ENCODE measurements at places on chromosomes 2 and 18.

DNA sequence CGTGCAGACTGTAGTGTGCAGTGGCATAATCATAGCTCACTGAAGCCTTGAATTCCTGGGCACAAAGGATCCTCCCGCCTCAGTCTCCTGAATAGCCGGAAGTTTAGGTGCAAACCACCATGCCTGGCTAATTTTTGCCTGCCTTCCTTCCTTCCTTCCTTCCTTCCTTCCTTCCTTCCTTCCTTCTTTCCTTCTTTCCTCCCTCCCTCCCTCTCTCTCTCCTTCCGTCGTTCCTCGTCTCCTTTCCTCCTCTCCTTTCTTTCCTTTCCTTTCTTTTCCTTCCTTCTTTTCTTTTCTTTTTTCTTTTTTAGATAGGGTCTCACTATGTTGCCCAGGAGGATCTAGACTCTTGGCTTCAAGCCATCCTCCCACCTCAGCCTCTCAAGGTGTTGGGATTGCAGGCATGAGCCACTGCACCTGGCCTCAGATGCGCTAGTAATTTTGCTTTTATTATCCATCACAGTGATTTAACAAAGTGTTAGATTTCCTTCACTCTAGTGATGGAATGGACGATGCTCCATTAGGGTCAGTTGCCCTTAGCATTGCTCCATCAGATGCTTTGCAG lies 6.6 kb upstream of the ANKRD29 start:
- no peak for DNase-seq

DNA sequence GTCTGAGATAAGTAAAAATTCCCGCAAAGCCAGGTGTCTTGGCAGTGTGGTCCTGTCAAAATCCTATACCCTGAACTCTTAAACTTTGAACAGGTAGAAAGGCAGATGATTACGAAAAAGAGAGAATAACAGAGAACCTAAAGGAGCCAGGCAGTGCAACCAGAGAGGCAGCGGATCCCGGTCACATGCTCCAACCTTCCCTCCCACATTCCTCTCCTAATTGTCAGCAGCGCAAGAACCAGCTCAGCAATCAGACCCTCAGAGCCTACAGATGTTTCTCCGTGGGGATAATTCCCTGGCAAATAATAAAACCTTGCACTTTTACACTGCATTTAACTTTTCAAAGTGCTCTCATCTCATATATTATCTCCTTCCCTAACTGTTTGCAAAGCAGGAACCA lies 124.8 kb downstream of the EPHA4 start:
- no peak for DNase-seq

GRCh38 chr18:50720325-50720674 lies 99.5 kb downstream of the MRO start:
- no peak for DNase-seq

- DNase-seq, result no peak
Measured at GRCh38 chr2:145764631-145765030, 1244.7 kb upstream of the ZEB2 start.

- DNase-seq, result no peak
Measured at GRCh38 chr2:240970816-240971215, 27.6 kb upstream of the SNED1 start.

DNA sequence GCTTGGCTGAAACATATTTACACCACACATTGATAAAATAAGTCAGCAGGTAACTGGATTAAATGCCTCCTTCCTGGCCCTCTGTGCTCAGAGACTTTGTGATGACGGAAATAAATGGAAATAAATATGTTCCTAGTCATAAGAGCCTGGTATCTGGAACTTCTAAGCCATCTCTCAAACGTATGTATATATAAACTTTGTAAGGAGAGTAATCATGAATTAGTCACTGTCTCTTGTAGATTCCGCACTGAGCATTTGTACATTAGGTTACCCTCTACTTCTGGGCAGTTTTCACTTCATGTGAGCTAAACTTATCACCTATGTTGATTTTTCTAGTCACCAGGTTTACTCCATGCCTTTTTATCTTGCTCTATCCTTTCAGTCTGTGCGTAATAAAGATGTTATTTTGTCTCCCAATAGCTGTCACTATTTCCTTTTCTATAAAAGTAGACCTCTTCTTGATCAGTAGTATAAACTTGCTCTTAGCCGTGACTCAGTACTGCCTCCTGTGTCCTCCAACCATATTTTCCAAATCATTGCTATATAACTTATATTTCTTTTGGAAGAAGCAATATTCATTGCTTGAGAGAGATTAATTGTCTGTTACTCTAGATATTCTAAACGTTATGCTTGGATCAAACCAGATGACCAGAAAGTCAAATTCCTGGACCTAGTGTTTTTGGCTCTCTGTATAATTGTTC lies 53.2 kb downstream of the FEZ2 start:
- DNase-seq, result no peak

DNA sequence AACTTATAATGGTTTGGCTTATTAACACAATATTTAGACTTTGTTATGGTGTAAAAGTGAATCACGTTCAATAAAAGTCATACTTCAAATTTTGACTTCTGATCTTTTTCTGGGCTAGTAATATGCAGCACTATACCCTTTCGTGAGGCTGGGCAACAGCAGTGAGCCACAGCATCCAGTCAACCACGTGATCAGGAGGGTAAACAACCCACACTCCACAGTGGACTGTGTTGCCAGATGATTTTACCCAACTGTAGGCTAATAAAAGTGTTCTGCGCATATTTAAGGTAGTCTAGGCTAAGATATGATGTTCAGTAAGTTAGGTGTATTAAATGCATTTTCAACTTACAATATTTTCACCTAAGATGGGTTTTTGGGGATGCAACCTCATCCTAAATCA lies 148.6 kb downstream of the ZNF385B start:
- DNase-seq, result no peak

- no peak for DNase-seq
Measured at GRCh38 chr2:25421820-25422411, 80.2 kb upstream of the DNMT3A start.

DNA sequence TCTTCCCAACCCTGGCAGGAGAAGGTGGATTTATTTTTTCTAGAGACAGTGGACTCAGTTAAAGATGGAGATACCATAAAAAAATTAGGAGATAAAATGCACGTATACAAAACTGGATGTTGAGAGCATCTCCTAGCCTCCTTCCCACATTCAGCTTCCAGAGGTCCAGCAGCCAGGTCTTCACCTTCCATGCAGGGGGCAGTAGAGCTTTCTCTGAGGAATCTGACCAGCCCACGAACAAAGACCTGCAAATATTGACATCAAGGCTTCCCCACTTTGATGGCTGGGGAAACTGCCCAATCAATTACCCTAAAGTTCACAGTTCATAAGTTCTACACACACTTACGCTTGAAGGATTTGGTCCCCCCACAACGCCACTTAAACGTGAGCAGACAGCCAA lies 24.5 kb downstream of the AQP4 start:
- DNase-seq, result no peak

DNA sequence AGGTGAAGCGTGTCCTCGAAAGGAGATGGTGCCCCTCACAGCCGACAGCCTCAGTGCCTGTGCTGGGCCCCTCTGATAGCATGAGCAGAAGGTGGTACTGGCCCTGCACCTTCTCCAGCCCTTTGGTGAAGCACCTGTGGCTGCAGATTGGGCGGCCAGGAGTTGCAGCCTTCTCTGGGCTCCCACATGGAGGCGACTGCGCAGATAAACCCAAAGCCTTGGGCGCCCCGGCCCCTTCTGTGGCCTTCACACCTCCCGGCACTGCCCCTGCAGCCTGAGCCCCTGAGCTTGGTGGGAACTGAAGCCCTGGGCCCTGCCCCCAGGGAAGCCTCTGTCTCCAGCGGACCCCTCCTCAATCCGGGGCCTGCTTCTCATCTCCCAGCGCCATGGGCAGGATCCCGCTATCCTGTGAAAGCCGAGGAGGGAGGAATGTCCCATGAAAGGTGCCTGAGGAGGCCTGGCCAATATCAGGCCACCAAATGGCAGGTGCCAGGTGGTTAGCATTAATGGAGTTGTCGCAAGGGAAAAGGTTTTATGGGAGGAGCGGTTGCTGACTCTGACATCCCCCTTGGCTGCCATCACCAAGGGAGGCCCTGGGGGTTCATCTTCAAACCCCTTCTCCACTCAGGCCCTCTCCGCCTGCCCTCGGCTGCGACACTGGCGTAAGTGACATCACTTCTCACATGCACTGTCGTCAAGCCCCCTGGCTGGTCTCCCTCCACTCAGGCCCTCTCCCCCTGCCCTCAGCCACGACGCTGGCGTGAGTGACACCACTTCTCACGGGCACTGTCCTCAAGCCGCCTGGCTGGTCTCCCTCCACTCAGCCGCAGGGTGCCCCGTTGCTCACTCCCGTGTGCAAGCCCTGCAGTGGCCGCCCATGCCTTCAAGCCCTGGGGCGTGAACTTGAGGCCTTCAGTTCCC lies 62.4 kb downstream of the DDX1 start:
- DNase-seq, result no peak

DNA sequence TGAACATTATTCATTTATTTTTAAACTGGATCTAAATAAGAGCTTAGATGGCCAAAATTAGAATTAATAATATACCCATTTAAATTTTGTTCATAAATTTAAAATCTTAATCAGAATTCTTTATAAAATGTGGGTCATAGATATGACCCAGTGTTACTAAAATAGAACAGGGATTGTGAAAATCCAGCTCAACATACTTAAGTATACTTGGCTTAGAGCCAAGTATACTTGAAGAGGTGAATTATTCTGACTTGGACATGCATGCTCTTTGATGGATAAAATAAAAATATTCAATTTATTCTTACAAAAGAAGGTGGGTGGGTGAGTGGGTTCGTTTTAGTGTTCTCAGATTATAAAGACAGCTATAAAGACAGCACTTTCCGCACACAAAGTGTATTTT lies 70.7 kb downstream of the SPOPL start:
- no peak for DNase-seq

GRCh38 chr18:77249569-77250500 lies at the start of gene GALR1:
GALR1 (plus strand) TSS chr18:77249848; CDS start chr18:77250549, 701 bp downstream.
- no peak for DNase-seq

- DNase-seq, result no peak
Measured at GRCh38 chr2:197135806-197136205, 174.8 kb downstream of the ANKRD44 start.

GRCh38 chr2:65548064-65548463 lies 115.7 kb upstream of the SPRED2 start:
- DNase-seq, result no peak

DNA sequence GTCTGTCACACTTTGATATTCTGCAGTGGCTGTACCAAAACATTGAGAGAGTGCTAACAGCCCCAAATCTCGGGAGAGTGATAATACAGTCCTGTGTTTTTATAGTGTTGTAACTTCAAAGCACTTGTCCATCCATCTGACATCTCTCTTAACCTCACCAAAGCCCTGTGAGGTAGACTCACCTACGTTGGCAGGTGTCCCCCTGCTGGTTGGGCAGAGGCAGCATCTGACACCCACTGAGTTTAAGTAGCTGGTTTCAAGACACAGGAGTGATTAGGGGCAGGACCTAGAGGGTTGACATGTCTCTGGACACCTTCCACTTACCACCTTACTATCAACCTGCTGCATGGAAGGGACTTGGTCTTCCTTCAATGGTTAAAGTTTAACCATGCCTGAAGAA lies 22.9 kb downstream of the COLEC12 start:
- DNase-seq, result no peak

DNA sequence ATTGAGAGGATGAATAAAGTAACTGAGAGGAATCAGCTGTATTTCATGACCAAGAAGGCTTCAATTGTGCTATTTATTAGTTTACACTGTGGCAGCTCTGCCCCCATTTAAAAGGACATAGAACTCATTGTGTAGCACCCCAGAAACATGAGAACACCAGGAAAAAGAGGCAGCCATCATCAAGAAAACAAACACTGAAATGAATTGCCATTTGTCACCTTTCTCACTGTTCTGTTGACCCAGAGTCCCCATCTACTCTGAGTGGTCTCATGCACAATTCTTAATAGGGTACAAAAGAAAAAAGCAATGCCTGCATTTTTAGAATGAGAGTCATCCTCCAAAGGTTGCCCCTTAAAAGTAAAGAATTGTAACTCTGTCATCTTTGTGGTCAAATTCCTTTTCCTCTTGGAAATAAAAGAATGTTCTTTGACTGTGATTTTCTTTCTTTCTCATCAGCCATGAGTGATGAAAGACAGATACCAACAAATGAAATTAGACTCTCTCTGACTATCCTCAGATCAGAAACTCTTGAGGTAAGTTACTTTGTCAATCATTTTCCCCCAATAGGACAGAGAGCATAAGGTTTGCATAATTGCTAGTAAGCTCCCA lies 1941.9 kb upstream of the PIK3C3 start:
- no peak for DNase-seq

- no peak for DNase-seq
Measured at GRCh38 chr2:43269074-43269572, 42.7 kb upstream of the ZFP36L2 start.

DNA sequence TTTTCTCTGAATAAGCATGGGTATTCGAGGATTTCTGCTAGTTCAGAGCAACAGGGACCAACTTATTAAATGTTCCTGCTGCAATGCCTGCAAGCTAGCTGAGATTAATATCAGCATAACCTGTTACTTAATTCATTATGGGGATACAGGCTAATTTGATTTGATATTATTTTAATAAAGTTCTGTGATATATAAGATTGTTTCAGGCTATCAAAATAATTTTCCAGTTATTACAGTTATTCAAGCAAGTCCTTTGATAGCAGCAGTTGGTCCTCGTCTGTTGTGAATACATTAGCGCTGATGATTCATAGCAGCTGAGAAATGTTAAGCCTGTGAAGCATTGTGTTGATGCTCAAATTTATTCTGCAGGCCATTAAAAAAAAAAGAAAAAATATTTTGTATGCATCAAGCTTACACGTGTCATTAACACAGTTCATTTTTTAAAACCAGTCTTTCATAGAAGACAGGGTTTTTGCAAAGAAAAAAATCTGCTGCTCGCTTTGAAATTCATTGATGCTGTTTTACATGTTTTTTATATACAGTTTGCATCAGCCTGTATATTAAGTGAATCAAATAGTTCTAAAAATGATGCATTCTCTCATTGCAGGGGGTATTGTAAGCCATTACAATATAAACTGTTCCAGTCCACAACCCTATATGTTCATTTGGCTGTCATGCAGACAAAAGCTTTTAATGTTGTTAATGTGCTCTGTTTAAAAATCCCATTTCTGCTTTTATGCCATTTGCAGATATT lies 482.5 kb downstream of the BCL11A start:
- DNase-seq, result no peak

DNA sequence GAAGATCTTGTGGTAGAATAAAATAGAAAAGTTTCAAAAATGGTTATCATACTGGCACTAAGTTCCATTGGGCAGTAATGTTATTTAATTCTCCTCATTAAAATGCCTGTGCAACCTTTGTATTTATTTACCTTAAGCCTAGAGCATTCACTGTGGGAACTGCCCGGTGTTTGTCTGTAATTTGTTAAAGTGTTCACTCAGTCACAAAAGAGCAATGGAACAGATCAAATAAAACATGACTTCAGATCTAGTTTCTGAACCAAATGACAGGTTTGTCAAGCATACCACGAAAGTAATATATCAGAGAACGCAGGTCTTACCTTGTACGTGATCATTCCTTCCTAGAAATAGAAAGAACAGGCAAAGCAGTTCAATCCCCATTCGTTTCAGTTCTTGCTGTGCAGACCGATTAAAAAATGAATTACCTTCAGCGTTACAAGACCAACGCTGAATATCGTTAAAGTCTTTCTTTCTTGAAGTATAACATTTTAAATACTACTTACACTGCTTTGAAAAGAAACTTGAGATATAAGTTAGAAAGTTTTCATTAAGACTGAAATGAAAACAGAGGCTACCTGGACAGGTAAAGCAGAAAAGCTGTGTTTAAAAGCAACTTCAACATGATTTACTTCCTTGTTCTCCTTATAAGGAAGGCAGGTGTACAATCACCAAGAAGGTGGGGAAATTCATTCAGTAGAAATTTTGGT lies at the start of gene ITGB6:
Gene ITGB6 (minus strand): TSS at position 590 of the 707 bp plus-strand sequence. CDS start 209 bp downstream, at position 381.
- DNase-seq, result no peak

Data from CD4-positive, alpha-beta T cell treated with Interleukin-6 at 100 ng/mL for 8 hours (primary cell).